ENCODE measurements at places on chromosomes 3 and 15. TPM values are rescaled to one million over a fixed set of nuclear protein-coding genes. Genes with fewer than 3 reads are reported as not detected.

DNA sequence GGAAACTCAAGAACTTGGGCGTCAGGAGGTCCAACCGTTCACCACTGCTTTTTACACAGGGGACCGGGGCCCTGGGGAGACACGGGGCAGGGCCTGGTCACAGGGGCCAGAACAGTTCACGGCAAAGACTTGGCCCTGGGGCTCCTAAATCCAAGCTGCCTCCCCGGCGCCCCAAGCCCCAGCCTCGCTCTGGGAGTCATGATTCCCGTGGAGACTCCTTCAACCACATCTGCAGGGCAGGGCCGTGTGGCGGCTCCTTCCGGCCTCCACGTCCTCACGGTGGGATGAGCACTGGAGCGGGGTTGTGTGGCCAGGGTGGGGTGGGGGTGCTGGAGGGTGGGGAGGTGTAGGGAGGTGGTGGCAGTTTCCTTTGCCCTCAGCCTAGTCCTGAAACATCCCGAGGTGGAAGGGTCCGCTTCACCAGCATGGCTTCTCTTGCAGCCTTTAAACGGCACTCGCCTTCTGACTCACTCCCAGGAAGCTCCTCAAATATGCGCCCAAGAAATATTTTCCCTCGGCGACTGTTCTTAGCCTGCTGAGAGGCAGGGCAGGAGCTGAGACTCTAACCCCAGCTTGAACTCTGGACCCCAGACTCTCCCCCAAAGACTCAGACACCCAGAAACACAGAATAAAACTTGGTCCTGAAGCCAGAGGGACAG, 1.8 kb downstream of the MUC4 start:
- no peaks in the 10 kb centered on the region for H3K4me1 ChIP-seq
- no peaks in the 10 kb centered on the region for H3K36me3 ChIP-seq
- H3K4me3 ChIP-seq: no peak overlapping the region
- H3K27ac ChIP-seq: no peak overlapping the region
- no peaks in the 10 kb centered on the region for H3K27me3 ChIP-seq
- DNase-seq: no peak

GRCh38 chr3:116981089-116981488, 271.5 kb downstream of the TUSC7 start:
- no peaks in the 10 kb centered on the region for H3K36me3 ChIP-seq
- no peak for DNase-seq
- H3K27me3 ChIP-seq: no peaks in the 10 kb centered on the region
- H3K27ac ChIP-seq: no peak overlapping the region

GRCh38 chr3:89360156-89360555, 252.7 kb downstream of the EPHA3 start:
- no peak for DNase-seq
- no peak overlapping the region for H3K27ac ChIP-seq
- H3K27me3 ChIP-seq: no peaks in the 10 kb centered on the region
- H3K4me1 ChIP-seq: no peaks in the 10 kb centered on the region
- no peaks in the 10 kb centered on the region for H3K36me3 ChIP-seq
- H3K4me3 ChIP-seq: no peak overlapping the region

DNA sequence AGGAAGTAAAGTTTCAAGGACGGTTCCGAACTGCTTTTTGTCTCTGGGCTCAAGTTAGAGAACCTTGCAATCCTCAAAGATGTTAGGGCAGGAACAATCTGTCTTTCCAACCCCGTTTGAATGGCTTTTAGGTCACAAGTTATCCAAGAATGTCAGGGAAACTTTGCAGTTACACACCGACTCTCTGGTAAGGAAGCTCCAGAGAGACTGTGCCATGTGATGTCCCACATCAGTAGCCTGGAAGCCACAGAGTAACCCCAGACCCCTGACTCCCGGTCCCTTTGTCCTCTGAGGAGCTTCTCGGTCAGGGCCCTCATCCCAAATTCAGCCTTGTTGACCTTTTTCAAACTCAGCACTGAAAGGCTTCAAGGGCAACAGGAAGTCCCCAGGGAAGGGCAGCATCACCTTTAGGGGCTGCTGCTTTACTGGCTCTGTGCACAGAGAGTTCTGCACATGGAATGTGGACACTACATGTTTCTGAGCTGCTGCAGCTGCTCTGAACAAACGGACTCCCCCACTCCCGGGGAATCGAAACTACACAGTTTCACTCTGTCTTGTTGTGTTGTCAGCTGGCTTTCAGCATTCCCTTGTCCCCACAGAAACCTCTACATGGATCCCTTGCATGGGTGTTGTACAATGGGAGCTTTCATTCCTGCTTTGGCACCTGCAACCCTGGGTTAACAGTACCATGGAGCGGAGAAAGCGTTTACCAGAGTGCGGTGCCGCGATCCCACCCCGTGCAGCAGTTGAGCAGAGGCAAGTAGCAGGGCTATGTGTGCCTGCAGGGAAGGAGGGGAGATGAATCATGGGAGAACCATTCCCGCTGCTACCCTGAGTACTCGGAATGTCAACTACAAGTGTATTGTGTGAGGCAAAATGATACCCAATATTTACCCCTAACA, 408.2 kb upstream of the THBS1 start:
- no peak overlapping the region for H3K4me3 ChIP-seq
- H3K27me3 ChIP-seq: no peaks in the 10 kb centered on the region
- no peaks in the 10 kb centered on the region for H3K36me3 ChIP-seq
- DNase-seq: no peak
- H3K27ac ChIP-seq: no peak overlapping the region

DNA sequence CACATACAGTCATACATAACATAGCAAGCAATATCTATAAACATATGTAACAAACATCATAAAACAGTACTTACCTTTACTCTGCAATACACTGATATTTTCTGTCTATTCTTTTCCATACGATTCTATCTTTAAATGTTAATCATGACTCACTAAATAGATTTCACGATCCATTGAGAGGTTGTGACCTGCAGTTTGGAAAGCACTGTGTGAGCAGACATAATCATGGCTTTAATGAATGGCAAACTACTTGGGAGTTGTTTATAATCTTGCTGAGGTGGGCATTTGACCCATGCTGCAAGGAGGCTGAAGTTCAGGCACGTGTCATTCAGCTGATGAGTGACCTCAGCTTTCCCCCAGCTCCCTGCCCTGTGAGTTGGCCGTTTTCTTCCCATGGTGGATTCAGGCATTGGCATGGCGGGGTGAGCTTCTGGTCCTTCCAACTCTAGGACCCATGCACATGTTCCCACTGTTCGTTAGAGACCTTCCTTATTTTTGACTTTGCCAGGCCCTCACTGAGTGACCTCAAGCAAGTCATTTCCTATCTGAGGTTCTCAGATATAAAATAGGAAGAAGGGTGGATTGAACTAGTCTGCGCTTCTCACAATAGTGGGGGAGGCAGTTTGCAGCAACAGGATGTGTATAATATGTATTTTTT, 41.7 kb downstream of the PAQR5 start:
- H3K27ac ChIP-seq: no peak overlapping the region
- H3K27me3 ChIP-seq: peaks cover 3% of the 10 kb centered on the region
- H3K4me3 ChIP-seq: no peak overlapping the region
- H3K4me1 ChIP-seq: no peaks in the 10 kb centered on the region
- no peaks in the 10 kb centered on the region for H3K36me3 ChIP-seq
- no peak for DNase-seq

- no peak overlapping the region for H3K4me3 ChIP-seq
- no peaks in the 10 kb centered on the region for H3K36me3 ChIP-seq
- no peak overlapping the region for H3K27ac ChIP-seq
- no peaks in the 10 kb centered on the region for H3K27me3 ChIP-seq
- H3K4me1 ChIP-seq: no peaks in the 10 kb centered on the region
These were observed 70.9 kb upstream of the TMEM115 start for GRCh38 chr3:50430191-50430590.

GRCh38 chr3:160174621-160175020, 50.6 kb upstream of the C3orf80 start:
- H3K27me3 ChIP-seq: no peaks in the 10 kb centered on the region
- H3K36me3 ChIP-seq: no peaks in the 10 kb centered on the region
- H3K4me3 ChIP-seq: no peak overlapping the region
- DNase-seq: no peak
- H3K4me1 ChIP-seq: peaks cover 16% of the 10 kb centered on the region

DNA sequence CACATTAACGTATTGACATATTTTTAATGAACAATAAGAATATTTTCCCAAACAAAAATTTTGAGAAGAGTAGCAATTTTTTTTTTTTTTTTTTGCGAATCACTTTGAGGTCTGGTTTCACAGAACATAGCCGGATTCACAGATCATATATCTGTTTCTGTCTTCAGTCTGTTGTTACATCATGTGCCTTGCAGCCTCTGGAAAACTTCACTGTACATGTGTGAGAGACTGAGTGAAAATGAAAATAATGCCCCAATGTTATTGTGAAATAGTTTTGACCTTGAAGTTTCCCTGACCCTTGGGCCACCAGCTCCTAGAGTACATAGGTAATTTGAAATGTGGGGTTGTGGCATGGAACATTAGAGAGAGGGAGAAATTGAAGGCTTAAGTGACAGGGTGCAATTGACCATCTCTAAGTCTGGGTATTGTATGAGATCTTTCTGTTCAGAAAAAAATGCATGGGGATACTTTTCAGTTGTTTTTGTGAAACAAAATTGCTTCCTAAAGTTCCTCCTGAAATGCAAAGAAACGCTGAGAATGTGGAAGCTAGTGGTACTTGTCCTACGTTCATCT, 14.0 kb downstream of the ITPR1 start:
- H3K4me1 ChIP-seq: peaks cover 54% of the 10 kb centered on the region
- no peak for DNase-seq
- H3K4me3 ChIP-seq: peak overlapping the region; percentile 37

- peaks cover 3% of the 10 kb centered on the region for H3K4me1 ChIP-seq
- H3K27ac ChIP-seq: no peak overlapping the region
- H3K36me3 ChIP-seq: no peaks in the 10 kb centered on the region
- DNase-seq: no peak
These were observed 148.4 kb downstream of the ADAMTS17 start for GRCh38 chr15:100193277-100193860.

DNA sequence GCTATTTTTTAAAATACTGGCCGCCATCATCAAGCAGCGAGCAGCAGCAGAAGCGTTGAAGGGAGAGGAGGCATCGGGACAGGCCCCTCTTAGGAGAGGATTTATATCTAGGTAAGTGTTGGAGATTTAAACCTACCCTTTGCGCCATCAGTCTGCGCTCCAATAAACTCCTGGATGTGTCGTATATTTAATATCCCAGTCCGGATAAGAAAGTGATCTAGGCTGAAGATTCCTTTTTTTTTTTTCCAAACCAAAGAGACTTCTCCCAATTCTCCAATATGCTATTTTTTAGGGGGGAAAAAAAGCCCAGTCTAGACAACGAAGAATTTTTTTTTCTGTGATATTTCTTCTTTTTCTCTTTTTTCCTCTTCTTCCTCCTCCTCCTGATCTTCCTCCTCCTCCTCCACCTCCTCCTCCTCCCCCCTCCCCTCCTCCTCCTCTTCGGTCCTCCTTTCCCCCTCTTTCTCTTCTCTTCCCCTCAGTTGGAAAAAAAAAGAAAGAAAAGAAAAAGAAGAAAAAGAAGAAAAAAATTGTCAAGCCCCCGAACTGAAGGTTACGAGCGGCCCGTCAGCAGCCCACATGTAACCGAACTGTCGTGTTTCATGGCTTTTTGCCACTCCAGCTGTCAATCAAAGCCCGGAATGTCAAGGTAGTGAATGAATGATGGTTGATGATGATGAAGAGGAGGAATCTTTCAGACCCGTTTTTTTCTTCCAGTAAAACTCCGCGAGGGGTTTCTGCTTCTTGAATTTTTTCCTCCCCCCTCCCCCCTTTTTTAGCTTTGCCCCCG, 835 bp downstream of the MEIS2 start:
- DNase-seq: no peak
- peaks cover 8% of the 10 kb centered on the region for H3K27me3 ChIP-seq

DNA sequence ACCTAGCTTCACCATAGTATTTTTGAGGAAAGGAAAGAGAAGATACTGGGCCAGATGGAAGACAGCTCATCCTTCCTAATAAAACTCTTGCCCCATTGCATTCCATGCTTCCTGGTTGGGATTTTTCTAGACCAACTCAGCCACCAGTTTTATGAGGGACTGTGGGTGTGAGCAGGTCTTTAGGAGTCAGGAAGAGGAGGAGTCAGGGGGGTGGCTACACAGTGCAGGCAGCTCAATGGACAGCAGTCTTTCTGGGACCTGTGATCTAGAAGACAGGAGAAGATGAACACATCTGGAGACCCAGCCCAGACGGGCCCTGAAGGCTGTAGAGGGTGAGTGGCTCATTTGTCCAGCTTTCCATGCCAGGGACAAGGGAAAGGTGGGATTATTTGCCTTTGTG, at the start of gene NOX5:
TSS of gene NOX5 (plus strand) at position 242 of the 400 bp plus-strand sequence. CDS start at position 283, 41 bp downstream.
- H3K4me1 ChIP-seq: no peaks in the 10 kb centered on the region
- H3K4me3 ChIP-seq: no peak within 1 kb of the TSS
- no peak for DNase-seq
- peaks cover 1% of the 10 kb centered on the region for H3K27me3 ChIP-seq

GRCh38 chr3:139519998-139520737, 19.4 kb downstream of the RBP1 start:
- H3K27me3 ChIP-seq: no peaks in the 10 kb centered on the region
- no peaks in the 10 kb centered on the region for H3K36me3 ChIP-seq
- no peaks in the 10 kb centered on the region for H3K4me1 ChIP-seq
- H3K27ac ChIP-seq: no peak overlapping the region
- DNase-seq: no peak

DNA sequence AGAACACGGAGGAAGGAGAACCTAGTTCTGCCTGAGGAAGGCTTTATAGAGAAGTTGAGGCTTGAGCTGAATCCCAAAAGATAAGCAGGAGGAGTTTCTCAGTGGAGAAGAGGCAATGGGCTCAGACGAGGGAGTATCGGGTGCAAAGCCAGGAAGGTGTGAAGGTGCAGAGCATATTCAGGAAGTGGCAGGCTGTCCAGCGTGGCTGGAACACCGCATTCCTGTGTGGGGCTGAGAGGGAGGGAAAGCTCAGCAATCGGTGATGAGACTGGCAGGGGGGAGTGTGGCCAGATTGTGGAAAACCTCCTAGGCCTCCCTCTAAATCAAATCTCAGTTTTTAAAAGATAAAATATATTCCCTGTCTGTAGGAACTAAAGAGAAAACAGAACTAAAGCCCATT, 63.0 kb downstream of the ARHGAP31 start:
- peak overlapping the region; percentile 33 for H3K27ac ChIP-seq
- H3K27me3 ChIP-seq: no peaks in the 10 kb centered on the region
- 0 out of 2 replicates have a peak overlapping the region, but pooled peaks have one; percentile 19 for H3K4me3 ChIP-seq
- DNase-seq: no peak

- no peak for DNase-seq
- no peak overlapping the region for H3K4me3 ChIP-seq
- no peaks in the 10 kb centered on the region for H3K27me3 ChIP-seq
These were observed 11.1 kb downstream of the CD80 start for GRCh38 chr3:119548341-119548740.

- no peaks in the 10 kb centered on the region for H3K36me3 ChIP-seq
- DNase-seq: no peak
- no peaks in the 10 kb centered on the region for H3K4me1 ChIP-seq
- peaks cover 4% of the 10 kb centered on the region for H3K27me3 ChIP-seq
- H3K27ac ChIP-seq: no peak overlapping the region
These were observed 68.7 kb upstream of the ACP3 start for GRCh38 chr3:132248490-132248889.

GRCh38 chr3:124772081-124772831, 42.0 kb downstream of the UMPS start:
- peaks cover 27% of the 10 kb centered on the region for H3K4me1 ChIP-seq
- no peaks in the 10 kb centered on the region for H3K27me3 ChIP-seq
- H3K4me3 ChIP-seq: no peak overlapping the region
- no peak for DNase-seq
- no peaks in the 10 kb centered on the region for H3K36me3 ChIP-seq
- no peak overlapping the region for H3K27ac ChIP-seq

- peaks cover 3% of the 10 kb centered on the region for H3K4me1 ChIP-seq
- no peaks in the 10 kb centered on the region for H3K36me3 ChIP-seq
- H3K27ac ChIP-seq: peak overlapping the region; percentile 88
- no peaks in the 10 kb centered on the region for H3K27me3 ChIP-seq
- H3K4me3 ChIP-seq: peak overlapping the region; percentile 82
These were observed 664 bp upstream of the PIK3CA start for GRCh38 chr3:179147514-179147872.

The ANKRD63 gene
- total RNA-seq: not detected

The PLCH1 gene
- 0.05 TPM for total RNA-seq

The ARHGAP11A gene
- total RNA-seq: 53.6 TPM

The WWTR1 gene
- 5.1 TPM for total RNA-seq

The RLBP1 gene
- not detected for total RNA-seq

The ATP2B2 gene
- not detected for total RNA-seq

The EPHB1 gene
- total RNA-seq: 2.2 TPM

Measured in GM12878 (cell line).